Type B pancreatic cell (in vitro differentiated cells): ENCODE measurements at places on chromosomes 4 and X. TPM values are rescaled to one million over a fixed set of nuclear protein-coding genes. Genes with fewer than 3 reads are reported as not detected.

Gene MAGEE1
- 5.3 and 7.0 TPM in 2 replicates for total RNA-seq

Gene ZNF41
- total RNA-seq, result 7.5 and 9.3 TPM in 2 replicates

Gene BEX2
- 24.3 and 39.4 TPM in 2 replicates for total RNA-seq

Gene PRDM5
- total RNA-seq, result 5.9 and 15.7 TPM in 2 replicates

Gene TCP11X2
- not detected in 2 replicates for total RNA-seq

Gene SPANXN4
- not detected in 2 replicates for total RNA-seq

Gene GCNA
- 0.79 and 2.1 TPM in 2 replicates for total RNA-seq

Gene MAP3K15
- 2.5 and 2.9 TPM in 2 replicates for total RNA-seq

Gene SLITRK4
- total RNA-seq, result 0.71 and 3.7 TPM in 2 replicates

Gene ADH1B
- 2.2 and 6.1 TPM in 2 replicates for total RNA-seq

Gene PNMA6A
- total RNA-seq, result 3.0 and 5.4 TPM in 2 replicates

Gene JCHAIN
- total RNA-seq, result not detected in 2 replicates

Gene CFAP47
- total RNA-seq, result 0.31 and 3.0 TPM in 2 replicates

Gene AREG
- total RNA-seq, result 17.1 and 58.0 TPM in 2 replicates

Gene C4orf50
- total RNA-seq, result 0.19 and 0.52 TPM in 2 replicates

Gene PRSS12
- total RNA-seq, result 14.1 and 23.6 TPM in 2 replicates

Gene TMEM150C
- total RNA-seq, result 5.7 and 7.8 TPM in 2 replicates

Gene ANKRD50
- total RNA-seq, result 18.6 and 31.4 TPM in 2 replicates

Gene TMEM31
- total RNA-seq, result 0.87 TPM in 1 of 2 replicates, not detected in the other

Gene TMEM128
- total RNA-seq, result 20.1 and 21.8 TPM in 2 replicates

Gene RAB39B
- total RNA-seq, result 2.5 and 4.0 TPM in 2 replicates

Gene GPR50
- 2.1 and 3.5 TPM in 2 replicates for total RNA-seq

Gene HERC3
- total RNA-seq, result 13.3 and 14.1 TPM in 2 replicates

Gene VCX3B
- total RNA-seq, result not detected in 2 replicates

Gene NEXMIF
- 1.1 and 1.9 TPM in 2 replicates for total RNA-seq
